ENCODE measurements at places on chromosomes 2 and 18.
A peak's percentile ranks its signal among the peaks of the same experiment; 100 is the strongest.

DNA sequence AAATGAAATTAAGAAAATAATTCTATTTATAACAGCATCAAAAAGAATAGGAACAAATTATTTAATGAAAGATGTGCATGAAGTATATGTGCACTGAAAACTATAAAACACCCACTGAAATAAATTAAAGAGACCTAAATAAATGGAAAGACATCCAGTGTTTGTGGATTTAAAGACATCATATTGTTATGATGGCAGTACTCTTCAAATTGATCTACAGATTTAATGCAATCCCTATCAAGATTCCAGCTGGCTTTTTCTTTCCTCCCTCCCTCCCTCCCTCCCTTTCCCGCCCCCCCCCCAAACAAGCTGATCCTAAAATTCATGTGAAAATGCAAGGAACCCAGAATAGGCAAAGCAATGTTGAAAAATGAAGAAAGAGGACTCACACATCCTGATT lies 83.5 kb upstream of the ZFP36L2 start:
- no peak for DNase-seq

DNA sequence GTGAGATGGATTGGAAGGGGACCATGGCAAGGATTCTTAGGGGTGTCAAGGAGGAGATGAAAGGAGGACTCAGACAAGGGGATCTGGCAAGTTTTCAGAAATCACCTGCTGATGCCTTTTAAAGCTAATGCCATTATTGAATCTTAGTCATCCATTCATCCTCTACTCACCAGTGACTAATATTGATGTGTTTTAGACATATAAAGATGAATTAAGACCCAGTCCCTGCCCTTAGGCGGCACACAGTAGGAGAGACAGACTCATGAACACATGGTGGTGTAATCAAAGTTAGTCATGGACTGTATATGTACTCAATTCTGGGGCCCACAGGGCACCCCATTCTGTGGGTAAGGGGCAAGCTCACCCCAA lies 56.5 kb upstream of the ATL2 start:
- no peak for DNase-seq

DNA sequence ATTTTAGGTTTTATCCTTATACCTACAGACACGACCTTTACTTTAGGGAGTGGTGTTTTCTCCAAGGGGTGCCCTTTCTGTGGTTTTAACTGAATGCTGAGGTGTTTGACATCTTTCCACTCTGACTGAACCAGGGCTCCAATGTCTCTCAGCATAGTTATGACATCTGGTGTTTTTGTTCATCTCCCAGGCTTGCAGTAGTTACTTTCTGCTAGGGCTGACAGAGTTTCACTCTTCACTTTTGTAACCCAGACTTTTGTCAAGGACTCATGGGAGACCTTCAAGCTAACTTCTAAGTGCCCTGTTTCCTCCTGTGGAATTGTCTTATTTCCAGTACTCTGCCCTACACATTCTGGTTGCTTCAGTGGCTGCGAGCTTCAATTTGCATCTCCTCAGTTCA lies 103.1 kb downstream of the CCDC85A start:
- DNase-seq, result no peak

DNA sequence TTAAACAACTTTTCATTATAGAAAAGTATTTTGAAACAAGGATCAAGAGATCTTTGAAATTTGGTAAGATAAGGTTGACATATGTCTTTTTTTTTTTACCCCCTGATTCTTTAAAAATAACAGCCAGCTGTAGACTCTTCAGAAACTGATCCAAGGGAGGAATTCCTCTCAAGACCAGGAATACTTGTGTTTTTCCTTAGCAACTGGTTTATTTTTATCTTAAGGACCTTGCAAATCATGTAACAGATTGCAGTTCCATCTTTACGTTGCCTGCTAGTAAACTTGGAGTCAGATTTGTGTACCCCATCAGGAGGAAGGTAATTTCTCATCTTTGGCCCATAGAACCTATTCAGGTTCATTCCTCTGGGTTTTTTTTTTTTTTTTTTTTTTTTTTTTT lies 71.6 kb downstream of the BOLA3 start:
- DNase-seq, result no peak

DNA sequence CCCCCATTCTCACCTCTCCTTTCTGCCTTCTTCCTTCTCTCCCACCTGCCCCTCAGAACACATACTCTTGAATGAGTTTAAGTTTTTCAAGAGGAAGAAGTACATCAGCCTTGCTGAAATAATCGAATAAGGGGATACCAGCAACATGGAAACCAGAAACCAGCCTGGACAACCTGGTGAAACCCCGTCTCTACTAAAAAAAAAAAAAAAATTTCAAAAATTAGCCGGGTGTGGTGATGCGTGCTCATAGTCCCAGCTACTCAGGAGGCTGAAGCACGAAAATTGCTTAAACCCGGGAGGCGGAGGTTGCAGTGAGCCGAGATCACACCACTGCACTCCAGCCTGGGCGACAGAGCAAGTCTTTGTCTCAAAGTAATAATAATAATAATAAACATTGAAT lies 75.0 kb upstream of the SLC1A4 start:
- DNase-seq, result no peak

GRCh38 chr18:25853691-25854433 lies 236.6 kb downstream of the SS18 start:
- DNase-seq, result no peak

GRCh38 chr18:63588909-63589308 lies 1.8 kb downstream of the SERPINB13 start:
- no peak for DNase-seq

DNA sequence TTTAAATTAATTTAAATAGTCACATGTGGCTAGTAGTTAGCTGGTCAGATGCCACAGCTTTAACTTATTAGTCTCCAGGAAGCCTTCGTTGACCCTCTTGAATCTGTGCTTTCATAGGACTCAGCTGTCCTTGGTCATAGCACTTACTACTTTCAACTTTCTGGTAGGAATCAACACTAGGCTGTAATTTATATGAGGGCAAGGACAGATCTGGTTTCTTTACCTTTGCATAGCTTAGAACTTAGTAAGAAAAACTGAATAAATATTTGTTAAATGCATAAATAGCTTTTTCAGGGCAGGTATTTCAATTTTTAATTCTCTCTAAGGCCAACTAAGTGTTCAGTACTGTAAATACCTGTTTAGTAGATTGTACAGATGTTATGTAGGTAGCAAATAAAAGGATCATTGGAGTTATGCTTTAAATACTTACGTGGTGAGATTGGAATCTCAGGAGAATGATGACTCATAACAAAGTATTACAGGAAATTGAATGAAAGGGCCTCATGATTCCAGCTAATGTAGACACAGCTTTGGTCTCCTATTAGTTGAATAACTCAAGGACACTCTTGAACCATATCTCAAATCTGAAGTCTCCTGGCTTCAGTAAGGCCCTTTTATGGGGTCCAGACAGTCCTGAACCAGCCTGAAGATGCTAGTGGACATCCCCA lies 2.6 kb downstream of the CLIP4 start:
- DNase-seq, result peak; percentile 11

GRCh38 chr2:74632209-74632938 lies 15.8 kb downstream of the M1AP start:
- DNase-seq, result no peak

DNA sequence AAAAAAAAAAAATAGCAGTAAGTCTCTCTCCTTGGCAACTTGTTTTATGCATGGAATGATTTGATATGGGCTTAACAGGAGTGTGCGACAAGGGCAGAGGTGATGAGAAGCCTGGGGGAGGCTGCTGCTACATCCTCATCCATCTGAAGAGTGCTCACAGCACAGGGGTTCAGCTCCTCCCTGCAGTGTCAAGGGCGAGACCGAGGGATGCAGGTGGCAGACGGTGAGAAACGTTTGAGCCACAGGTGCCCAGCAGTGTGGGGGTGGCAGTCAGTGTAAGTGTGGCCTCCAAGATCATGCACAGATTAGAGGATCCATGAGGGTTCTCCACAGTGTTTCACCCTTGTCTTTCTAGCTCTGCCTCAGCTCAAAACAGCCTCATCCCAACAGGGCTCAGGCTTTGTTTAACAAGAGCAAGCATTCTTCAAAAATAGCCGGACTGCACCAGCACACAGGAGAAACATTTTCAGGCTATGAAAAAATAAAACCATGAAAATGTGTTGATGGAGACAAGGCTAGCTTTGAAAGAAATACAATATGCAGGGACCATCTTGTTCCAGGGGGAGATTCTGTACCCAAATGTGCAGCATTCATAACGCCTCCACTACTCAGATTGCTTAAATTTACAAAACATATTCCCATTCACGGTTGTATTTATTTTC lies 324.5 kb upstream of the MYT1L start:
- DNase-seq, result no peak

DNA sequence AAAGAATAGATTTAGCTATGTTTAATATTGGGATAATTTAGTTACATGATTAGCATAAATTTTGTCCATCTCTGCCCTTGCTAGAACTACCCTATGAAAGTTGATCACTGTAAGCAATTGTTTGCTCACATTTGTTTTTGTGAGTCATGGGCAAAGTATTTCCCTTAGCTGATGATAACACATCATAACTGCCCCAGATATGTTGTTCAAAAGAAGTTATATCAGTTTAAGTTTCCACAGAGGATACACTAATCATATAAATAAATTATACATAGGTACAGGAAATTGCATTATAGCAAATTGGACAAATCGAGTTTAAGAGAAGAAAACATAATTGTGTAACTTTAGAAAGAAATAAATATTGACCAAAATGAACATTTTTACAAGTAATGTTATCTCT lies 223.2 kb upstream of the PIK3C3 start:
- DNase-seq, result no peak

DNA sequence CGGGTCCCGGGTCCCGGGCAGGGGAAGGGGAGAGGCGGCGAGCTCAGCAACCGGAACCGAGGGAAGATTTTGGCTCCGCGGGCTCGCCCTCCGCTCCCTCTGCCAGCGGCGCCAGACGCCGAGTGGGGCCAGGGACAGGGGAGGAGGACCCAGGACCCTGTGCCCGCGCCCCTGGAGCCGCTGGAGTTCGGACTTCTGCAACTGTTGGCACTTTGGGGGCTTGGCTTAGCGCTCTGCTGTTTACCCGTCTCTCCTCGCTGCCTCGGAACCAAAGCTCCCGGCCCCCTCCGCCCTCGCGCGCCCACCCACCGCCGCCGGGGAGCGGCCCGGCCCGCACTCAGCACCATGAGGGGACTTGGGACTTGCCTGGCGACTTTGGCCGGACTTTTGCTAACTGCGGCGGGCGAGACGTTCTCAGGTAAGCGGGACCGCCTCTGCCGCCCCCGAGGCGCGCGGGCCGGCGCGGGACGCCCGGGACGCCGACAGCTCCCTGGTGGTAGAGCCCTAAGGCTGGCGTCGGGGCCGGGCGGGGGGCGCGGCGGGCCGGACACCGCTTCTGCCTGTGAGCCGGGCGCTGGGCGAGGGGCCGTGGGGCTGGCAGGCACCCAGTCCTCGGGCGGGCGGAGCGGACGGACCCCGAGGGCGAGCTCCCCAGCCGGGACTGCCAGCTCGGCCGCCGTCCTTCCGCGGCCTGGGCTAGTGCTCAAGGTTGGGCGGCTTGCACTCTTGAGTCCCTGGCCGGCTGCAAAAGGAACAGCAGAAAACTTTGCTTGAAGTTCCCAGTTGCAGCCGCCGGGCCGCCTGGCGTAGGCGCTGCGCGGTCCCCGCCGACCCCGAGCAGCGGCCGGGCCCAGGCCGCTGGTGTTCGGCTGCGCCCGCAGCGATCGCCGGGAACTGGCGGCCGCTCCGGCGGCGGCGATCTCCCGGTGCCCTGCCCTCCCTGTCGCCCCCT lies 634 bp downstream of the PTPRM start:
- DNase-seq, result peak; percentile 18

DNA sequence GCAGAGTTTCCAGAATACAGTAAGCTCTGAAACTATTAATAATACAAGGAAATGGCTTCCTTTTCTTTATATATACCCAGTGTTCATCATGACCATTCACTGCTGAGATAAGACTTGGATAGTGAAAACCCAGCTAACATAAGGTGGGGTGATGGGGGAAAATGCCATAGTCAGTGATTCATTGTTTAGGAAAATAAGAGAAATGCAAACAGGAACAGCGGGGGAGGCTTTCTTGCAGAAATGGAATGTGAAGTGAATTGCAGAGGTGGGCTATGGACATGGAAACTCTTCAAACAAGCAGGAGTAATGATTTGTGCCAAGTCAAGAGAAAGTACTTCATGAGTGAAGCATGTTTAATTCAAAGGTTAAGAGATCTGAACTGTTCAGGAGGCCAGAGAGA lies 519.4 kb downstream of the TDRD15 start:
- no peak for DNase-seq

DNA sequence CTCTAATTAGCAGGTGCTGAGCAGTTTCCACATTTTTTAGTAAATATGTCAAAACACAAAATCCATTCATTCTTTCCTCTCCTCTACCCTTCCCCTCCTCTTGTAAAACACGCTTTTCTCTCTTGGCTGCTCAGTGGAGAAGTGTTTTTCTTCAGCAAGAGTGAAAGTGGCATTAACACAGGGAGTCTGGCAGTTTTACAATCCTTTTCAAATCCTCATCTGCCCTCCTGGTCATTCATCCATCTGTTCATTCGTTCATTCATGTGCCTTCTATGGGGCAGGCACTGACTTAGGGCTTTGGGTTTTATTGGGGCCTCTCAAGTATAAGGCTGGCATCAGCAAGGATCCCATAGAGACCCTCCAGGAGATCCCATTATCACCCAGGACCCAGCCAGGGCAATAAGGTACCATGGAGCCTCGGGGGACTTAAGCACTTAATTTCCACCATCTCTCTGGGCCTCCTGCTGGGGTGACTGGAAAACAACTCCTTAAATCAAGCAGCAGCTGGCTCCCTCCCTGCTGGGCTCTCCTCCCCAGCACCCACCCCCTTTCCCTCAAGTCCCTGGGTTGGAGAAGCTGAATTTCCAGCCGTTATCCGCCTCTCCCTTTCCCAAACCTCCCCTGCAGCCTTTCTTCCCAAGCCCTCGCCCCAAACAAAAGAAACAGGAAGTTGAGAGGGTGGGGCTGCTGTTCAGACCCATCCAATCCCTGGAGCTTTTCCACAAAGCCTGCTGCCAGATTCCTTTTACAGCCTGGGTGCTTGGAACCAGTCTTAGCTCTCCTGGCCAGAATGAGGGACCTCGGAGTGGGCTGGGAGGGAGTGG lies 32.6 kb downstream of the MARCHF4 start:
- DNase-seq, result no peak

DNA sequence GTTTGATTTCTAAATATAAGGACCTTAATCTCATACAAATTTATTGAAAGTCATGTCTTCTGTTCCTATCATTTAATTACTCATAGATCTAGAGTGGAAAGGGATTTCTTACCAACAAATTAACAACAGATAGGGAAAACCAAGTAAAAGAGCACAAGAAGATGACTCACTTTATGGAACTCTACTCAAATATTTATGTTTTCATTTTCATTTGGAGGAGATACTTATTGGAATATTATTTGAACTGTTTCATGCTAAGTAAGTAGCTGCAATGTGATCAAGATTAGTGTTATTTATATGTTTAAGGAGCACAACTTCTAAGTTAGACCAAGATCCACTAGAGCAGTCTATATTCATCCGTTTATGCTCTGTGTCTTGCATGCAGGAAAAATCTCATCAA lies 1.3 kb downstream of the NT5C1B start:
- DNase-seq, result no peak

- no peak for DNase-seq
Observed at GRCh38 chr2:140880573-140880972, 1250.2 kb downstream of the LRP1B start.

- no peak for DNase-seq
Observed at GRCh38 chr18:7096838-7097237, 20.8 kb downstream of the LAMA1 start.

All from erythroblast (primary cell).